GM13977 (cell line): ENCODE measurements at places on chromosomes 1 and 21.

- DNase-seq, result no peak
Measured at GRCh38 chr21:37603129-37603528, 236.6 kb downstream of the DYRK1A start.

GRCh38 chr1:207828046-207828445 lies 76.2 kb downstream of the CD46 start:
- no peak for DNase-seq

DNA sequence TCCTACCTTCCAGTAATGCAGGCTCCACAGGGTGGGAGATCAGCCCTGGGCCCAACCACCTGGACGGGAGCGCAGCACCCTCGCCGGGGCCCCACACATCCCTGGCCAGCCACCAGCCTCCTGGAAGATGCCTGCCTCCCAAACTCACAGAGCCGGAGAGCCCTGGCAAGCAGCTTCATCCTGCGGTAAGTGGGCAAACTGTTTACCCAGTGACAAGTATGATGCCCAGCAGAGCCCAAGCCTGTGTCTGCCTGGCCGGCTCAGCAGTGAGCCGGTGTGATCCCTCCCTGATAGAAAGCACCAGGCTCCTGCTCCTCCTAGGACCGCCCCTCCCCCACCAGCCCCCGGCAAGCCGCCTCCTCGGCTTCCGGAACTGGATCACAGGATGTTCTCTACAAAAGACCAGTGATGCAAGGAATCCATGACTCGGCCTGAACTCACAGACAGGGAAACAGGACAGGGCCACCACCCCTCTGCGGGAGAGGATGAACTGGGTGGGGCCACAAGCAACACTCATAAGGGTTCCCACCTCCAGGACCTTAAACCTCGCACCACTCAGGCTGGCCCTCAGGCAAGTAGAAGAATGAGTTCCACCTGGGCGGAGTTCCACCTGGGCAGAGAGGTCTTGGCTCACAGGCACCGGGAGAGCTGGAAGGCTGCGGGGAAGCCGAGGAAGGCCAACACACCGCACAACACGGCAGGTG lies 7.9 kb downstream of the ACOT7 start:
- no peak for DNase-seq

DNA sequence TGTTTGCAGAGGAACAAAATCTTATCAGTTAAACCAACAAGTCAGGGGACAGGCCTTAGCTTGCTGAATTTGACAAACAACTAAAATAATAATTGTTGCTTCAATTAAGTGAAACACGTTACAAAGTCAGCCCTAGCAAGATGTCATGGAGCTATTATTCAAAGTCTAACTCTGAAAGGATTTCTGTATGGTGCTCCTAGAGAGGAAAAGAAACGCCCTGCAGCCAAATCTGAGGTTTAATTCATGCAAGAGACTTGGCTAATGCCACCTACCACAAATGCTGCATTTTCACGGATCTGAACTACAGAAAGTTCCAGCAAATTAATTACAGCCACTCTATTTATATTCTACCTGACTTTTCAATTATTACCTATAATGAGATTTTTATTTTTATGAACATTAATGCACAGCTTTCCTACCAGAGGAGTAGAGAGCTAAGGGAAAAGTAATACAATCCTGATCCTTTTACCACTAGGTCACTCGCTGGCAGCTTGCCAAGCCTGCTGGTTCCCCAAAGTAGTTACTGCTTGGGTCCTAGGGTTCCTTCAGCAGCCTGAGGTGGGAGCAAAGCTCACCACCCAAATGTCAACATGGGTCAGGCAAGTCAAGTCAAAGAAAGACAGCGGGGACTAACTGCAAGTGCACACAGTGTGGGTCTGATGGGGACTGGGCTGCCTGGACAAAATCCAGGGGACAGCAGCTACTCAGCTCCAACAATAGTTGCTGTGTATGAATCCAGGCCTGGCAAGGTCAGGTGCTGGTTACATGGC lies 8.5 kb downstream of the COLGALT2 start:
- no peak for DNase-seq

DNA sequence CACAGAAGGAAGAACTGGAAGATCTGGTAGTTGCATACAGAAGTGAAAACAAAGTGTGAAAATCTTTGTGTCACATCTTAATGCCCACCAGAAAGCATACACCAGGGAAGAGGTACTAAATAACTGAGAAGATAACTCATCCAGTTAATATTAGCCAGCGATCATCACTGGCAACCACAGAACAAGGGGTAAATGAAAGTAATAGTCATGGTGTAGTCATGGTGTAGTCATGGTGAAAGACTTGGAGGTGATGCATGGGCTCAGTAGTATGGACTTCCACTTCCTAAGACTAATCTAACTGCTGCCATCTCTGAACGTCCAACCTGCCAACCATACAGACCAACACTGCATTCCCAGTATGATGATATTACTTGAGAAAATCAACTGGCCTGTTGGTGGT lies 481.2 kb upstream of the NR5A2 start:
- no peak for DNase-seq

- no peak for DNase-seq
Measured at GRCh38 chr21:22871692-22872091, 1873.5 kb downstream of the NCAM2 start.

GRCh38 chr1:202605515-202605914 lies 104.7 kb downstream of the SYT2 start:
- no peak for DNase-seq

GRCh38 chr1:204487256-204487615 lies 7.4 kb downstream of the PIK3C2B start:
- DNase-seq, result no peak

- peak; percentile 70 for DNase-seq
Measured at GRCh38 chr1:157193702-157194391, 55.7 kb upstream of the ETV3 start.

DNA sequence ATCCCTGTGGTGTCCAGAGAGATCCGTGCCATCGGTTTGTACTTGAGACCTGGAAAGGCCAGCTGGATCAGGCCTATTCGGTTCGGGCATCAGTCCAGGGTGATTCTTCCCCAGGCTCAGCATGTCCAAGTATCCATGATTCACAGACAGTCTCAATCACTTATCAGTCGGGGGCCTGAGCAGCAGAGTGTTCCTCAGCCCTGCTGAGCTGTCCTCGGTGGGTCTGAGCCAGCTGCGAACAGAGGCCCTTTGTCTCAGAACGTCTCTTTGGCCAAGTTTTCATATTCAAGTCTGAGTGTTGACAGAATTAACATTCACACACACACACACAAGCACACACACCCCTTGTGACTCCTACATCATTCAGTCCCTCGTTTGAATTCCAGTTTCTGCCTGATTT lies 33.4 kb upstream of the OSBPL9 start:
- no peak for DNase-seq

DNA sequence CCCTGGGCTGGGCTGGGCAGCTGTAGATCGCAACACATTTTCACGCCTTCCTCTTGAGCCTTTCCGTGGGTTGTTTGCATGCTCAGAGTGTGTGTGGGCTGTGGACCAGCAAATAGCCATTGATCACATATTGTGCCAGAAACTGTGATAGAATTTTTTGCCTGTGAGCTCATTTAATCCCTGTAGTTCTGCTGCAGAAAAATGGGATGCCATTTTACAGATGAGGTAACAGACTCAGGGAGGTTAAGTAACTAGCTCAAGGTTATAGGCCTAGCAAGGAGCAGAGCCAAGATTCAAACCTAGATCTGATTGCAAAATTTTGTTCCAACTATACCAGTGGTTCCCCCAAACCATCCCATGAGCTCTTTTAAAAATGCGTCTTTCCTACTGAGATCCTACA lies 10.5 kb downstream of the SPATA46 start:
- DNase-seq, result no peak

DNA sequence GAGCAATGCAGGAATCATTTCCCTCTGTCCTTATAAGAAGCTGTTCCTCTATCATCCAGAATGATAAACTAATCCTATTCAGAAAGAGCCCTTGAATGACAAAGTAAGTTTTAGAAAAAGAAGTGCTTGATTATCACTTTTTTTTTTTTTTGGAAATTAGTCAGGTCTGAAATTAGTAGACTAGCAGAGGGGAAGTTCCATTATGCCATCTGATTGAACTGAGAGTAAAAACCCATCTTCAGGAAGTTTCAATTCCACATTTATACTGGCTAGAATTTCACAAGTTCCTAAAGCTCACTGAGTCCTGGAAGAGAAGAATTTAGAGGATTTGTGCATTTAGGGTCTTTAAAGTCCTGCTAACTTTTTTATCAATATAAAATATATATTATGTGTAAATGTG lies 128.8 kb upstream of the COA6 start:
- DNase-seq, result peak; percentile 55

DNA sequence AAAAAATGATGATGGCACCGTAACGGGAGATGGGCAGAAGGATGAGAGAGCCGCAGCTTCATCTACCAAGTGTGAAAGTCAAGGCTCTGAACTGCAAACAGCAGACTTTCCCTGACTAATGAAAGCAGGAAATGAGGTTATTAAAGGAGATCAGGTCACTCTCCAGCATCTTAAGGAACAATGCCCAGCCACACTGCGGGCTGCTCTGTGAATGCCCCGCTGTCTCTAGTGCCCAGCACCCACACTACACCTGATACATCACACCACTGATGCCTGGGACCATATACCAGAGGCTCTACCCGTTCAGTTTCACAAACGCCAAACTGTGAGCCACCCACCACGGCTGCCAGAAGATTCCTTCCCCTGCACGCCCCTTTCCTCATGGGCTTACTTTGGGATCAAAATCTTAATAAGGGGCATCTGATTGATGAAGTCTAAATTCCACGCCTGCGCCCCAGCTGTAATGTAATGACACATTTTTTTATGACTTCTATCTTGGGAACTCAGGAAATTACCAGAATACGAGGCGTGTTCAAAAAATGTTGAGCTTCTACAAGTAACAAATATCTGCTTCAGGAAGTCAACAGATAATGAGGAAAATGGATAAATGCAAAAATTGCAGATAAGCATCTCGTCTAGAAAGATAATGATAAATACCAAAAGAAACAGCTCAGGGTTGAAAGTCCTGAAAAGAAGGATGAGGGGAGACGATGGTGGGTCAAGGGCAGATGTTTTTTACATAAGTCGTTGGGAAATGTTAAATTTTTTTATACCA lies 72.0 kb downstream of the MIS18A start:
- no peak for DNase-seq

DNA sequence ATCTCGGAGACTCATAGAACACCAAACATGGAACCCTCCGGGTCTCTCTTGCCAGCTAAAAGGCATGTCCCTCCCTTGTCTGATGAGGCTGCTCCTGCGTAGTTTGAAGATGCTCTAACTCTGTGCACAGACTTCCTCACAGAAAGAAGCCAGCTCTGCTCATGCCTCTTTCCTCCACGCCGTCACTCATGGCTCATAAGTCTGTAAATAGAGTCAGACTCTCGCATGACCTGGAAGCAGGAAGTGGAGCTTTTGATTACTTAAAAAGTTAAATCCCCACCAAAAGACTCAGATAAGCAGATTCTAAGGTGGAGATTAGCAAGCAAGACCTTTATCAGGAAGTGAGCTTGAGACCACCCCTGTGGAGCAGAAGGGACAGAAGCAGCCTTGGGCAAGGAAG lies 171.6 kb downstream of the TRIM33 start:
- DNase-seq, result no peak

- DNase-seq, result no peak
Measured at GRCh38 chr1:67618285-67619018, 66.5 kb upstream of the GADD45A start.

DNA sequence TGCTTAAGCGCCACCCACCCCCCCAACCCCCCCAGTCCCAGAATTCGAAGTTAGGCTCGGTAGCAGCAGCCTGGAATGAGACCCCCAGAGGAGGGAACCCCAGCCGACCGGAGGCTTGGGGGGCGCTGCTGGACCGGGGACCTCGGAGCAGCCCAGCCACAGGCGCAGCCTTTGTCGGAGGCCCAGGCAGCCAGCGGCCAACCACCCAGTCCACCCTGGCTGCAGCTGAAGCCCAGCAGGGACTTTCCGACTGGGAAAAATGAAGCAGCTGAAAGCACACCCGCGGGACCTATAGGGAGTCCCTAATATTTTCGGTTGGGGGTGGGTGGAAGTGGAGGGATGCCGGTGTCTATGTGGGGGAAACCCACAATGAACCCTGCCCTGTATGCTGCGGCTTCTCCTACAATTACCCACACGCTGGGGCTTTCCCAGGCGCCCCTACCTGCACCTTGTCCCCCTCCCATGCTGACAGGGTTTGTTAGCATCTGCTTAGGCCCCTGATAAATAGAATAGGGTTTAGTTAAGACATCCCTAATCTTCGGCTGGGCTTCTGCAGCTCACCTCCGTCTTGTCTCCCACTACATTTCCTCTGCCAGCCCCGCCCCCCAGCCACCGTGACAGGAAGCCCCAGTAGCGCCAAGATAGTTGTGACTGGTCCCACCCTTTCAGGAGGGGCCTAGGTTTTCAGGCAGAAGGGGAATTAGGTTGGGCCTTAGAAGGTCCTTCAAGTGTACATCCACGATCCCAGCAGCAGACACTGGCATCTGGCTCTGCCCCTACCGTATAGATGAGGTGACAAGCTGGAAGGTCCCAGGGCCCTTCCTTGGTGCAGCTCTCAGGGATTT lies 838 bp downstream of the CCDC28B start:
- DNase-seq, result peak; percentile 82

GRCh38 chr1:183461350-183461749 lies 10.9 kb upstream of the SMG7 start:
- no peak for DNase-seq

DNA sequence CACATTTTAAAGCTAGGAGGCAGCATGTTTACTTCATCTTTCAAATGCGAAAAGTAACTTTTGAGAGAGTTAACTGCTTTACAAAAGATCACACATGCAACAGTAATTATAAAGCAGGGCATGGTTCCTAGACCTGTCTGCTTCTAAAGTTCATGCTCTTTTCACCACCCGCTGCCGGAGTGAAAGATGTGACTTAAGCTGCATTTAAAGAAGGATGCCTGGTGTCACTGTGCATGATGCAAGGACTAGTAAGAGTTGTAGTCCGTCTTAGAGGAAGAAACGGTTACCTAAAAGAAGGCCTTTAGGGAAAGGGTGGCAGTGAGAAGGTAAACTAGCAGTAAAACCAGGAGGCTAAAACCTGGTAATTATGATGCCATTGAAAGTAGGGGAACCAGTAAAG lies 1689.1 kb downstream of the KCNT2 start:
- no peak for DNase-seq

DNA sequence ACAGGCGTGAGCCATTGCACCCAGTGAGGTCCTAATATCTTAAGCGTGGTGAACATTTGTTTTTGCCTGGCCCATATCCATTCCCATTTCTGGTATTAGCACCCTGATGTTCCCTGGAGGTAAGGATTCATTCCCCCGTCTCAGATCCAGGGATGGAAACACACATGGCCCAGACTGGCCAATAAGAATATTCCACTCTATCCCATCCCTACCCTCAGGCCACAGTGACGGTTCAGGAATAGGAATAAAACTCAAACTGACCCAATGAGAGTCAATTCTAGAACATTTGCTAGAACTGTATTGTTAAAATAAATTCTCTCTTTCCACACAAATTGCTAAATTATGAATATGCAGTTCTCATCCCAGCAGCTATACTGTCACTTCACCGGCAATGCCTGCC lies 76.1 kb downstream of the PIK3R3 start:
- DNase-seq, result no peak

GRCh38 chr1:183918589-183918988 lies 113.7 kb downstream of the RGL1 start:
- DNase-seq, result no peak
